Ammon's horn (tissue), 1 donor: ENCODE measurements at places on chromosomes 11 and 22.

DNA sequence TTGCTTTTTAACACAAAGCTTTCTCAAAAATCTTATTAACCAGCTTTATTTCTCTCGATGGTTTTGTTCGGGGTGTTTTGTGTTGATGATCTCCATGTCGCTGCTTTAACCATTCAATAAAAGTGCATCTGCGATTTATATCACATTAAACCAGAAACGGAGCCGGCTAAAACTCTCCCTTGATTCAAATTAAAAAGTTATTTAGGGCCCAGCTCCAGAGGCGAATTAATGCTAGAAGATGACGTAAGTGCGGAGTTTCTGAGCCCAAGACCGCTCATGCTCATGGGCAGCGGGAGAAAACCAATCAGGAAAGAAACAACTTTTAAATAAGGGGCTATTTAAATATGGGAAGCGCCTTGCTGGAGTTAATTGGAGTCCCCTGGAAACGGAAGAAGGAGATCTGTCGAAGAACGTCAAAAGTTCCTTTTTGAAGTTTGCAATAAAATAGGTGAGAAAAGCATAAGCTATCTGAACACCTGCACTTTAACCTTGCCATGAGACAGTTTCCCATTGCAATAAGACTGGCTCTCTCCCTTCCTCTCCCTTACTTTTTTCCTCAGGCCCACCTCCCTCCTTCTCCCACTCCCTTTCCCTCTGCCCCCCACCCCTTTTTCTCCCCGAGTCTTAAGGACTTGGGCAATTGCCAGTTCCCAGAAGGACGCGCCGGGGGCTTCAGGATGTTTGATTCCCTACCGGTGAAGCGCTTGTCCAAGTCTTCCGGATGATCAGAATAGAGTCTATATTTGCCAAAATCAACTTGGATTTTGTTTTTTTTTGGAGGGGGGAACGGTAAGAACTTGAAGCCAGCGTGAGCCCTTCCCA, 1.9 kb upstream of the DBX1 start:
- no peak for DNase-seq

GRCh38 chr22:43152357-43153071, 1.2 kb downstream of the TSPO start:
- peak; percentile 66 for DNase-seq

GRCh38 chr11:64665411-64665821, 57.6 kb downstream of the NRXN2 start:
- no peak for DNase-seq

- DNase-seq = peak; percentile 23
Measured at GRCh38 chr11:120431633-120432032, 79.9 kb upstream of the GRIK4 start.

- no peak for DNase-seq
Measured at GRCh38 chr11:63556404-63557013, 6.7 kb downstream of the PLAAT2 start.

GRCh38 chr22:38201711-38202436, at the start of gene MAFF:
Gene MAFF, plus strand, starts transcription at chr22:38201994. Its CDS starts 11,860 bp downstream, at chr22:38213854.
- DNase-seq = peak; percentile 93

GRCh38 chr11:63020671-63021291, 5.1 kb upstream of the SLC22A8 start:
- DNase-seq = peak; percentile 32

DNA sequence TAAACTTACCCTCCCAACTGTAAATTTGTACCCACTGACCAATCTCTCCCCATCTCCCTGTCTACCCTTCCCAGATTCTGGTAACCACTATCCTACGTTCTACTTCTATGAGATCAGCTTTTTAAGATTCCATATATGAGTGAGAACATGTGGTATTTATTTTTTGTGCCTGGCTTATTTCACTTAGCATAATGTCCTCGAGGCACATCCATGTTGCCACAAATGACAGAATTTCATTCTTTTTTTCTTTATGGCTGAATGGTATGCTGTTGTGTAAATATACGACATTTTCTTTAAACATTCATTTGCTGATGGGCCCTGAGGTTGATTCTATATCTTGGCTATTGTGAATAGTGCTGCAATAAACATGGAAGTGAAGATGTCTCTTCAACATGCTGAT, 74.7 kb upstream of the RRM1 start:
- no peak for DNase-seq

DNA sequence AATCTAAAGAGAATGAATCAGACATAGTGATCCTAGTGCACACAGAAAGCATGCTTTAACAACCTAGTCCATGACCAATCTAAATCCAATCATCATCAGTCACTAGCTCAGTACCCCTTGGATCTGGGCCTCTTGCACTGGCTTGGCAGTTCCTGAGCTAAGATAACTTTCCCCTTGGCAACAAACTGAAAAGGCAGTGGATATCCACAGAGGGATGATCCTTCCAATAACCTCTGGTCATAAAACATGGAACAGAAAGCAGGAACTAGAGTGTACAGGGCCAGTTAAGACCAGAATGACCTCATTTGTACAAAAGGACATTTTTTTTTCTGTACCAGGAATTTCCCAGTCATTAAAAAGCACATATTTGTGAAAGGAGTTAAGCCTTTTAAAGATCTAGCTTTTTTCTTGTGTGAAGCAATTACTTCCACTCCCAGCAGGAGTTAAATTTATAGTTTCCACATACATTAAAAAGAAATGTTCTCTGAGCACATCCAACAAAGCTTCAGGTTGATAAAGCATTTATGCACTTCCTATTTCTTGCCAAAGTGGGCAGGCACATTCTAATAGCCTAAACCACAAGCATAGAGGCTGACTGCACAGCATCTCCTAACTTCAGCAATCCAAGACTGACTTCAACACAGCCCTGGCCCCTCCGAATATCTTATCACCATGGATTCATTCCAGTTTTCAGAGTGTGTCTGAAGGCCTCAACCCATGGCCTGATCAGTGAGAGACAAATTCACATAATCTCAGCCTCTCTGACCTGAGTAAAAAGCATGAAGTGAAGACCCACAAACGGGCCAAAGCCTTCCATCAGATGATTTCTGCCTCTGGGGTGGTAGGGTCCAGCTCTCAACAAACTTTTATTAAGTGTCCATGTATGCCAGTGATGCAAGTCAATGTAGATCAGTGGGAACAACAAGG, 29.9 kb downstream of the GUCY1A2 start:
- DNase-seq = no peak

DNA sequence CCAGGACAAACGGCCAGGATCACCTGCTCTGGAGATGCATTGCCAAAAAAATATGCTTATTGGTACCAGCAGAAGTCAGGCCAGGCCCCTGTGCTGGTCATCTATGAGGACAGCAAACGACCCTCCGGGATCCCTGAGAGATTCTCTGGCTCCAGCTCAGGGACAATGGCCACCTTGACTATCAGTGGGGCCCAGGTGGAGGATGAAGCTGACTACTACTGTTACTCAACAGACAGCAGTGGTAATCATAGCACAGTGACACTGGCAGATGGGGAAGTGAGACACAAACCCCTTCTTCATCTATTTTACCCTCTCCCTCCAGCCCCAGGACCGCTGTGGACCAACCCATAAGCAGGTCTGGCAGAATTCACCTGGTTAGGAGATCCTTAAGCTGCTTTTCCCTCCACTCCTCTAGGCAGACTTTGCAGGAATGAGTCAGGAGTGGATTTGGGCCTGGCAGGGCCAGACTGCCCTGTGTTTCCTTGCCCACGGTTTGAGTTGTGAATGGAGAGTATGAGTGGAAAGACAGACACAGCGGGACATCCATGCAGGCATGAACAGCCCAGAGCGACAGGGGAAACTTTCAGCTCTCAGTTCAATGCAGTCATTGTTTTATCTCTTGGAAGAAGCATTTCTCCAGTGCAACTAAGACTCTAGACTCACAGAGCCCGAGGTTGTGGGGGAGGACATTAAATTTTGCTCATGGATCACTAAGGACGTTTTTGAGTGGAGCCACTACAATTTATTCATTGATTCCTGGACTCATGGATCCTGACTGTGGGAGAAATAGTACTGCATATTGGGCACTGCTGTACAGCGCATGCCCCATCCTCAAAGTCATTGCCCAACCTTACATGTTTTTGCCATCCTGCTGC, 75.3 kb upstream of the IGLL5 start:
- DNase-seq = no peak

- no peak for DNase-seq
Measured at GRCh38 chr11:130677486-130678153, 229.2 kb downstream of the ADAMTS15 start.

DNA sequence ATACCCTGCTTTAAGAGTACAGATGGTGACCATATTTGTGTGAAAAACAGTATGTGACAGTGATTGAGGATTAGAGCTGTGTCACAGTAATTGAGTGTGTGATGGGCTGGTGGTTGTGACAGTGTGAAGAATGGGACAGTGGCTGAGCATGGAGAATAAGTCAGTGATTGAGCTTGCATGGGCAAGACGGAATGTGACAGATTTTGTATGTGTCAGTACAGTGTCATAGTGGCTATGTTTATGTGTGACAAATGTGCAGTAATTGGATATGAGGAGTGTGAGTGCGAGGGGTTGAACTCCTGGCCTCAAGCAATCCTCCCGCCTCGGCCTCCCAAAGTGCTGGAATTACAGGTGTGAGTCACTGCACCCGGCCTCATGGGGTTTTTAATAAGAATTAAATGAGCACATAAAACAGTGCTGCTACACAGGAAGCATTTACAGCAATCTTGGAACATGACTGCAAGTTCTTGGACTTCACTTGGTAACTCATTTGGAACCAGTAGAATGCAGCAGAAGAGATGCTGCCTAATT, 583 bp upstream of the RRAS2 start:
- DNase-seq = no peak

- DNase-seq = no peak
Measured at GRCh38 chr11:92636543-92637188, 332.8 kb upstream of the MTNR1B start.

GRCh38 chr11:34034053-34034452, 17.5 kb upstream of the CAPRIN1 start:
- no peak for DNase-seq

DNA sequence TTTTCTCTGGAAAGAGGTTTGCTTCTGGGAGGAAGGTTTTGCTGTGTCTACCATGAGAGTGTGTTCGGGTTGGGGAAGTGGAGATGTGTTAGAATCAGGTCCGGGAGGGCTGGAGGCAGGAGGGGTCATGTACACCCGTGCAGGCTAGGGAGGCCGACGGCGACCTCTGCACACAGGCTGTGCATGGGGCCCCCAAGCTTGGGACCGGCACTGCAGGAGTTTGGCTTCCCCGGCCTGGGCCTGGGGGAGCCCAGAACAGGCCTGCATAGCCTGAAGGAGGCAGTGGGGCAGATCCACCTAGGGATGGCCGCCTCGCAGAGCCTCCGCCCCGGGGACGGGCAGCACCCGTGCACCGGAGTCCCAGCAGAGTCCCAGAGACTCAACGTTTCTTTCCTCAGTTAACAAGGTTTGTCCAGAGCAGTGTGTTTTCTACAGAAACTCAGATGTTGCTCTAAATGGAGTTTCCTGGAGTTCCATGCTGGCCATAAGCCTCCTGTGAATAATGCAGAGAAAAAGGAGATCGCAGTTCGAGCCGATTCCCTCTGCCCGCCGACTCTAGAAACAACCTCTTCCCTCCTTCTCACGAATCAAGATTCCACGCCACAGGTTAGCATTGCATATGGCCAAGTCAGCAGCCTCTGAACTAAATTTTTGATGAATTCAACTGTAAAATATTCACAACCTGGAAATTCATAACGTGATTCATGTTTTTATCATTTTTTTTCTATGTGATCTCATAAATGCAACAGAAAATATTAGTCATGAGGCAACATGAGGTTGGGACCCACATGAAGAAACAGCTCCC, 427.3 kb downstream of the BRD1 start:
- no peak for DNase-seq

GRCh38 chr22:37561212-37562048, 1.1 kb downstream of the CDC42EP1 start:
- peak; percentile 85 for DNase-seq

DNA sequence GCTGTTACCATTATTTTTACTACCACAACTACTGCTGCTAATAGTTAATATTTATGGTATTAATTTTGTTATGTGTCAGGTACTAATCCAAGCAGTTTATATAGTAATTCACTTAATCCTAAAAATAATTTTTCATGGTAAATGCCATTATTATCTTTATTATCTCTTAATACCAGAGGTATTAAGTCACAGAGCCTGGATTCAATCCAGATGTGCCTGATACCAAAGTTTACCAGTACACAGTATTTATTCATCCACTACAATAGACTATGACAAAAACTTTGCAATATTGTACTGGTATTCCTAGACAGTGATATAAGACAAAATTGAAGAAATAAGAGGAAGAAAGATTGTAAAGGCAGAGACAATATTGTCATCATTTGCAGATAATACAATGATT, 24.5 kb downstream of the MAP6 start:
- DNase-seq = no peak

DNA sequence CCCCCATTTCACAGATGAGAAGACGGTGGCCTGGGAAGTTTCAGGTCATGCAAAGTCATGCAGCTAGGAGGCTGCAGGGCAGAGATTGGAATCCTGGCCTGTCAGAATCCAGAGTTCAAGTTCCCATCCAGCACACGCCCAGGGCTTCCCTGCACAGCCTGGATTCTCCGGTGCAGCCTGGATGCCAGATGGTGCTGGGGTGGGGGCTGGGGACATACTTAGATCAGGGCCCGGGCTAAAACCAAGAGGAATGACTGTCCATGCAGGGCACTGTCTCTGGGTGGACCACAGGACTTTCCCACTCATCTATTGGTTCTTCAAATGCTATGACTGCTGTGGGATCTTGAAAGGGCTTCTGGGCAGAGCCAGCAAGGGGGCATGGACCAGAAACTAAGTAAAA, 24.6 kb downstream of the LMO1 start:
- no peak for DNase-seq

- DNase-seq = no peak
Measured at GRCh38 chr11:8983552-8983951, 19.3 kb upstream of the TMEM9B start.

- no peak for DNase-seq
Measured at GRCh38 chr11:107408762-107409211, 48.8 kb downstream of the CWF19L2 start.

DNA sequence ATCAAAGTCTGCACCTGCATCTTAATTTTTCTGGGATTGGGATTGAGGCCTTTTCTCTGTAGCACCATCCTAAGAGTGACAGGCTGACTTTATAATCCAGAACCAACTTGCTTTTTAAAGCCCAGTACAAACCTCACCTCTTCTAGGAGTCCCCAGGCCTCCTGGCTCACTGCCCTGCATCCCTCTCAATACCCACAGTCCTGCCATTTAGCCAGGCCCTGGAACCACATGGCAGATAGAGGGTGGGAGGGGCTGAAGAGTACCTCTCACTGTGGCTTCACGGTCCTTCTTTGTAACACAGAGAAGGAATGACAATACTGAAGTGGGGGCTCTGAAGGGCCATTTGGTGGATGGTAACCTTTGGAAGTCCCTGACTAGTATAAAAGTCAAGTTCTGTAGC, 63.5 kb upstream of the PHOX2A start:
- no peak for DNase-seq

- DNase-seq = peak; percentile 64
Measured at GRCh38 chr11:62923601-62924411, 2.6 kb upstream of the CHRM1 start.

- DNase-seq = no peak
Measured at GRCh38 chr22:49688516-49689254, 139.0 kb downstream of the BRD1 start.

- no peak for DNase-seq
Measured at GRCh38 chr11:103798026-103798425, 238.4 kb upstream of the DDI1 start.

GRCh38 chr22:40509401-40510134, 127.0 kb downstream of the MRTFA start:
- DNase-seq = peak; percentile 73

GRCh38 chr11:831961-832528, 707 bp upstream of the CD151 start:
- DNase-seq = no peak
